Hematopoietic multipotent progenitor cell (in vitro differentiated cells): ENCODE measurements at places on chromosomes 2 and 18. TPM values are rescaled to one million over a fixed set of nuclear protein-coding genes. Genes with fewer than 3 reads are reported as not detected.
A peak's percentile ranks its signal among the peaks of the same experiment; 100 is the strongest.

Gene KCNG3
- under 0.01 TPM for total RNA-seq

DNA sequence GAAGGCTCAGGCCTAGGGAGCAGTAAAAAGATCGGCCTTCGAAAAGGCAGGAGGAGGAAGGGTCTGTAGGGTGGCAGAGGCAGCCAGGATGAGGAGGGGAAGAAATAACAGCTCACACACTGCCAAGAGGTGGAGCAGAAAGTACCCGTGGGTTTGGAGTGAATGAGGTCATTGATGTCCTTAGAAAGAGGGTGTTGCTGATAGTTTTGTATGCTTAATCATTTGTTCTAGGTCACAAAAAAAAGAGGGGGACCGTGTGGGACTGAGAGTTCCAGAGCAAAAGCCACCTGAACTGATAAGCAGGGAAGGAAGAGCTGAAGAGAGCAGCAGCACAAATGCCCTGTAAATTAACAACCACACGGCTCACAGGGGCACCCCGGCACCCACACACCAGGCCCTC, 140.4 kb downstream of the FAM161A start:
- no peak for DNase-seq

DNA sequence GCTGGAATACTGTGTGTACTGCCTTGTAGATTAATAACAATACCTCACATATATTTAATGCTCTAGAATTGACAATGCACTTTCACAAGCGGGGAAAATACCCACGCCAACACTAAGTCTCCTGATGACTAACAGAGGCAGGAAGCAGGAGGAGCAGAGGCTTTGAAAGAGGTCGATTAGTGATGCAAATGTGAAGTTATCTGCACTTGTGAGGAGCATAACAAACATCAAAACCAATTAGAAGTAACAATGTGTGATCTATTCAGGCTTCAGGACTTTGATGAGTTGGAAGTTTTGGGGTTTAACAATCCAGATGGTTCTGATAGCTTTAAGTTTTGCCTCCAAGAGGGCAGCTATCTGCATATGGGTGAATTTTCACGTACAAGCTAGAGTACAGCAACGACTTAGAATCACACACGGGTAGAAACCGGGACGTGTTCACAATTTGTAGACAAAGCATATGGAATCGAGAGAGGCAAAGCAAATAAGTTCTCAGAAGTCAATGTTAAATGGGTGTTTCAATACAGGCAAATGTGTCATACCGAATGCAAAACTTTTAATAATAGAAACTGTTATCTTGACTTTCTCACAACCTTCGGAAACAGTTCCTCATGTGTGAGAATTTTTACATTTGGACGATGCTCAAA, 114.5 kb downstream of the METTL8 start:
- no peak for DNase-seq

DNA sequence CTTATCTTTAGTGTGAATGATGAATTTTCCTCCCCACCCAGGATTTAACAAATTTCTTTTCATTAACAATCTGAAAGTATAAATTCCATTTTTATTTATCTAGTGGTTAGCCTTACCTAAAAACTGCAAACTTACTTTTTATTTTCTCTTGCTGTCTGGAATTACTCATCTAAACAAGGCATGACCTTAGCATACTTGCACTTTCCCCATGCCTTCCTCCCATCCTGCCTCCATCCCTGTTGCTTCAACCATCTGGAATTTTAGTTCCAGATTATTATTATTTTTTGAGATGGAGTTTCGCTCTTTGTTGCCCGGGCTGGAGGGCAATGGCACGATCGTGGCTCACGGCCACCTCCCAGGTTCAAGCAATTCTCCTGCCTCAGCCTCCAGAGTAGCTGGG, 35.6 kb downstream of the GDF7 start:
- no peak for DNase-seq

DNA sequence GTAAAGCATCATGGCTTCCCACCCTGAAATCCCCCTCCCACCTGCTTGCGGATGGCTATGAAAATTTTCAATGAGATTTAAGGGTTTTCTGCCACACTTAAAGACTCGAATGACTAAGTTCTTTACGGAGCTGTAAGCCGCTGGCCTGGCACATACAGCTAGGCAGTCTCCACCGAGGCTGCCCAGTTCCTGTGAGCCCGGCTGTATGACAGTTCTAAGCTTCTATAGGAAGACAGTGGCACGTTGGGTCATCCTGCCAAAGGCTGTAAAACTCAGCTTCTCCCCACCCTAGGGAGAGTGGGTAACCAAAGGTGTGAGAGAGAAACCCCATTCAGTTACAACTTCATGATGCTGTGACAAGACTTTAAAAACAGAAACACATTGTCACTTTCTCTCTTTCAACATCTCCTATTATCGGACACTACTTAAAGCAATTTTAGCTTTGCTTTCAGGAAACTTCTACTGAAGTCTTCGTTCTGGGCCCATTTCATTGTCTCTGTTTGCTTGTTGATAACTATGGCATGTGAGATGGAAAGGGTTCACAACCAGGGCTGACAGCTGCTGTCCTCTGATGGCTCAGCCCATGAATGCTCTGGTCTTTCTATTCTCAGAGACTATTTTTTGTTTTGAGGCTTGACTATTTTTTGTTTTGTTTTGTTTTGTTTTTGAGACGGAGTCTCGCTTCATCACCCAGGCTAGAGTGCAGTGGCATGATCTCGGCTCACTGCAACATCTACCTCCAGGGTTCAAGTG, 7.1 kb downstream of the CASP8 start:
- no peak for DNase-seq

Gene DPP10
- 1.9 TPM for total RNA-seq

DNA sequence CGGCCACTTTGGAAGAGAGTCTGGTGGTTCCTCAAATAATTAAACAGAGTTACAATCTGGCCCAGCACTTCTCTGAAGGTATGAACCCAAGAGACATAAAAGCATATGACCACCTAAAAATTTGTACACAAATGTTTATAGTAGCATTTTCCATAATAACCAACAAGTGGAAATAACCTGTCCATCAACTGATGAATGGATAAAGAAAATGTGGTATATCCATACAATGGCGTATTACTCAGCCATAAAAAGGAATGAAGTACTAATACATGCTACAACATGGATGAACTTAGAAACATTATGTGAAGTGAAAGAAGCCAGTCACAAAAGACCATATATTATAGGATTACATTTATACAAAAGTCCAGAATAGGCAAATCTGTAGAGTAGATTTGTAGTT, 76.0 kb upstream of the RGPD5 start:
- DNase-seq: no peak

Gene GYPC
- 468 TPM for total RNA-seq

Gene CERKL
- total RNA-seq: under 0.01 TPM

Gene MAP2
- under 0.01 TPM for total RNA-seq

GRCh38 chr18:30376515-30376914, 666.0 kb downstream of the DSC3 start:
- no peak for DNase-seq

- no peak for DNase-seq
Measured at GRCh38 chr2:134461511-134461910, 207.6 kb downstream of the MGAT5 start.

GRCh38 chr2:120750488-120751210, 15.0 kb downstream of the GLI2 start:
- no peak for DNase-seq

- DNase-seq: no peak
Measured at GRCh38 chr2:193749485-193749884, 1554.8 kb upstream of the TMEFF2 start.

DNA sequence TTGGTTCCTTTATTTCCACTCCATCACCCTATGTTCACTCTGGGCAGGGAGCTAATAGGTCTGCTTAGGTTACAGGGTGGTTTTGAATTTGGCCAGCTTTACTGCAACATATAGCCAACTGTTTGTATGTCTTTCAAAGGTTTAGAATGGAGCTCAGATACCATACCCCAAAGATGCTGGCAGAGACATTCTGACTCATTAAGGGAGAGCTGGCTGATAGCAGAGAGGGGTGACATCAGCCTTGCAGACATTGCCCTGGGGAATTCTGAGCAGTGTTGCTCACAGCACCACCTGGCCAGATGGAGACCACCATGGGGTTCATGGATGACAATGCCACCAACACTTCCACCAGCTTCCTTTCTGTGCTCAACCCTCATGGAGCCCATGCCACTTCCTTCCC, 2.1 kb downstream of the PROKR1 start:
- no peak for DNase-seq

GRCh38 chr2:226977775-226978190, 141.9 kb downstream of the RHBDD1 start:
- DNase-seq: no peak

DNA sequence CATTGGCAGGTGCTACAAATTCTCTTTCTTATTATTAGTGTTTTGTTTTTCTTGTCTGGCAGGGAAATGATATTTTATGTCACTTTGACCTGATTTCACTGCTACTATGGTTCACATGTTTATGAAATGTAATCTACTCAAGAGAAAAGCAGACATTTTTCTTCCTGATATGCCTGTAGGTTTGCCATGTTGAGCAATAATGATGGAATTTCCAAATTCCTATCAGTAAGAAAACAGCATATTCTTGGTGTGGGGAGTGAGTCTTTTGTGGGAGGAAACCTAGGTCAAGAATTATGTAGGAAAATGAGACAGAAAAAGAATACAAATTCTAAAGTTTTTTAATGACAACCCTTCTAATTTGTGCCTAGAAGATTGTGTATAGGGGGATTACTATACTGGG, 356.4 kb downstream of the SLC4A3 start:
- DNase-seq: no peak

DNA sequence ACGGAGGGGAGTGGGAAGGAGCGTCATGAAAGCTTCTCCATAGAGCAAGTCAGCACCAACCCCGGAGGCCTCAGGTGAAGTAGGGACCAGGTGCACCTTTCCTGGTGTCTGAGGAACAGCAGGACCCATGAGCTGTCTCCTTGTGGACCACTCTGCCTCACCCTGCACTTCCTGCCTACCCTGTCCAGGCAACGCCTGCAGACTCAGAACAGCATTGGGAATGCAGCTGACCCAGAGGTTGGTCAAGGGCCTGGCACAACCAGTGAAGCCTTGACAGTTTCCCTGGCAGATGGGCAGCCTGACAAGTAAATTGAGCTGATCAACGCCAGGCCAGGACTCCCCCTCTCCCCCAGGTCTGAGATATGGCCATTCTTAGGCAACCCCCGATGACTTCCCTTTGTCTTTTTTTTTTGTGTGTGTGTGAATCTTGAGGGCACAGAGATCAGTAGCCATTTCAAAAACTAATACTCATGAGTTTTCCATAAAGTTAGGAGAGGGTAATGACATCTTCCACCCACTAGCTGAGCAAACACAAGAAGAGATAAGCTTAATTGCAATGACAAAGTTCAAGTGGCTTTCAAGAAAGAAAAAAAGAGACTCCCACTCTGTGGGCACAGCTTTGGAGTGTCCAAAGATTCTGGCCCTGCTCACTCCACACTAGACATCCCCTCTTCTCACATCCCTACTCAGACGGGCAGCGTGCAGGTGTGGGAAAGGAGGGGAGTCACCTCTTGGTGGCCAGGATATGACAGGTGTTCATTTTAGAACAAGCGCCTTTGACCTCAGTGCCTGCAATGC, 3.5 kb upstream of the FABP1 start:
- DNase-seq: no peak

DNA sequence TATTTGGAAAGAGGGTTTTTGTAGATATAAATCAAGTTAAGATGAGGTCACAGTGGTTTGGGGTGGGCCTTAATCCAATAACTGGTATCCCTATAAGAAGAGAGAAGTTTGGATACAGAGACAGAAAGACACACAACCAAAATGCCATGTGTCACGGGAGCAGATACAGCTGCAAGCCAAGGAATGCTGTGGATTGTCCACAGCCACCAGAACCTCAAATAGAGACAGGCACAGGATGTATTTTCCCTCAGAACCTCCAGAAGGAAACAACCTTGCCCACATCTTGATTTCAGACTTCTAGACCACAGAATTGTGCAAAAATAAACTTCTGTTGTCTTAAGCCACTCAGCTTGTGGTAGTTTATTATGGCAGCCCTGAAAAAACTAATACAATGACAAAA, 105.5 kb downstream of the GCA start:
- no peak for DNase-seq

DNA sequence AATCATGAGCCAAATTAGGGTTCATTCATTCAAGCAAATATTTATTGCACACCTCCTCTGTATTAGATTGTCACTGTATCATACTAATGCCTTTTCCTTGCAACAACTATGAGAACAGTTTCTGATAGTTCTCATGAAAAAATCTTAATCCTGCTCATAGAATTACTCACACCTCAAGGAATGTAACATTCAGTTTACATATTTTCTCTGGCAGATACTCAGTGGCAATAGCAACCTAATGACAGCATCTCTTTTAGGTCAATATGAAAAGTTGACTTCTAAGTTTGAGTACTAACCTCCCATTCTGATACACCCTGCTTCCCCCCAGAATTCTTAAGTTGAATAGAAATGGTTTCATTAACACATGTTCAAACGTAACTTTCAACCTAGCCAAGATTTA, 132.0 kb downstream of the VWC2L start:
- no peak for DNase-seq

DNA sequence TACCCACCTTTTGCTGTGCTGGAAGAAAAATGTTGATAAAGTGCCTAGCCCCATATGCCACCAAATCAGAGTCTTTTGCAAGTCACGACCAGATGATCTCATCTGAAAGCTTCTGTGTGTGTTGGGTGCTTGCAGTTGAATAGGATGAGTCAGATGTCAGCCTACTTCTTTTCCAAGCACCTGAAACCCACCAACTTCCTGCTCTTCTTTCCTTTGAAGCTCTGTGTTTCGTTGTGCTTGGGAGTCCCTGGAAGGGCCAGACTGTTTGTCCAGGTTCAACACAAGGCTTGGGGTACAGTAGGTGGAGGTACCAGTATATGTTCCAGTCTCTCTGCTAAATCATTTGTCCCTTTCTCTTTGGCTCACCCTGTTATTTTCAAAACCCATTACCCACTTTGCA, 36.8 kb upstream of the LCLAT1 start:
- no peak for DNase-seq

Gene TSPYL6
- under 0.01 TPM for total RNA-seq

- DNase-seq: peak; percentile 67
Measured at GRCh38 chr2:55051026-55051866, 995 bp upstream of the RTN4 start.

DNA sequence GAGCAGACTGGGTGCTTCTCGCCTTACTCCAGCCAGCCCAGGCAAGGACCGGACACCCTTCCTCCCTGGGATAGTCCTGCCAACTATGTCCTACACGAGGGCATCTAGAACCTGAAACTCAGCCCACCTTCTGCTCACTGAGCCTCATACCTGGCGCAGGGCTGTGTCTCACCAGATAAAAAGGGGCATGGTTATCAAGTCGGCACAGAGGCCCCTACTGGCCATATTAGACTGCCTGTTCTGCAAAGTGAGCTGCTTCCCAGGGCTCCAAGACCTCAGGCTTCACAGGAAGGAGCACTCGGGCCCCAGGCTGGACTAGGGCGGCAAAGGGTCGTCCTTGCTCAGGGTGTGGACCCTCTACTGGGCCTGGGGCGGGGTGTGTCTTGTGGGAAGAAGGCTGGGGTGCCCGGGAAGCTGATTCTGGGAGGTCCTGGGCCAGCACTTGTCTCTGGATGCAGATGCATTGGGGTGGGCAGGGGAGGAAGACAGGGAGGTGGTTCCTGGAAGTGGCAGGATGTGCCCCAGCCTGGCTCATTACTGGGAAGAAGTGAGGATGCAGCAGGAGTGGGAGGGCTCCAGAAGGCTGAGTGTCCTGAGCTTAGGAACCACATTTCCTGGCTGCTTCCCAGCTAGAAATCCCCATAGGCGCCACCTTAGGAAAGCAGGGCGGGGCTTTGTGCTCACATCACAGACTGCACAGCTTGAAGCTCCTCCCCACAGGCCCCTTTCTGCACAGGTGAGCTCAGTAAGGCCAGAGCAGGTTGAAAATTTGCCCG, 19.6 kb downstream of the EHD3 start:
- no peak for DNase-seq

GRCh38 chr2:146634230-146635097, 1210.4 kb upstream of the ACVR2A start:
- DNase-seq: no peak

Gene AKAIN1
- total RNA-seq: not detected
